Posterior vena cava (tissue), 2 donors: ENCODE measurements at places on chromosomes 3 and 15. TPM values are rescaled to one million over a fixed set of nuclear protein-coding genes. Genes with fewer than 3 reads are reported as not detected.

DNA sequence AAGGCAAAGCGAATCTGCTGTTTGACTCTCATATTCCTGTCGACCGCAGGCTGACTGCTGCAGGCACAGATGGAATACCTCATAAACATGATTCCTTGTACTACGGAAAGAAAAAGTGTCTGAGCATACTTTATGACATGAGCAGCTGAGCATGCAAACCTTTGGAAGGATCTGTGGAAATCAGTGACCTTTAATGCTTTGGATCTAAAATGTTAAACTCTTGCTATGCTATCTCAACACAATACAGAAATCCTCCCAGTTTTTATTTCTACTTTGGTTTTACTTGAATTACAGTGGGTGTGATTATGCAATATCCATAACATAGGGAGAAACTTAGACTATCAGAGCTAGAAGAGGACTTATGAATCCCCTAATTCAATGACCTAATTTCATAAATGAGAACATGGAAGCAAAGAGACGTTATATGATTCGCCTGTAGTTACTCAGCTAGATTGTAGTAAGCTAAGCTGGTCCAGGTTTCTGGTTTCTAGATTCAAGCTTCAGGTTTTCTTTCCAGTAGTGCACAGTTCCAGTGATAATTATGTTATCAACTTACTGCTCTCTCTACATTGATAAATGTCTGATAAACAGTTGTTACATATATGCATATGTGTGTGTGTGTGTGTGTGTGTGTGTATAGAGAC lies 127.6 kb upstream of the GBE1 start:
- no peak for DNase-seq

DNA sequence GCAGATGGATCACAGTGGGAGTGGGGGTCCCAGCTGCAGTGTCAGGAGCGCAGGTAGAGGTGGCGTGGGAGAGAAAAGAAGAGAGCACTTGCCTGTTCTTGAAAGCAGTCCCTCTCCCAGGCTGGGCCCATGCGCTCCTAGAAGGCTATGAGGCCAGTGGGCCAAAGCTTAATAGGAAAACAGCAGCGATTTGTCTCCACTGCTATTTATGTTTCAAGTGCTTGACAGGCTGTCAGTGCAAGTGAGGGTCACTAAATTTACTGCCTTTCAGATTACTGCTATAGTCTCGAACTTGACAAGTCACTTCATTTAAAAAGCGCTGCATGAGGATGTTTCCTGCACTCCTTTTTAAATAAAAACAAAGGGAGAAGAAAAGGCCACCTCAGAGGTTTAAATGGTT lies 239.5 kb downstream of the GAP43 start:
- DNase-seq, result no peak

Gene P3H2
- 20.5 TPM for total RNA-seq

Gene WDR48
- total RNA-seq, result 26.6 TPM

Gene TGM5
- total RNA-seq, result 0.56 TPM

Gene PRR20G
- not detected for total RNA-seq

DNA sequence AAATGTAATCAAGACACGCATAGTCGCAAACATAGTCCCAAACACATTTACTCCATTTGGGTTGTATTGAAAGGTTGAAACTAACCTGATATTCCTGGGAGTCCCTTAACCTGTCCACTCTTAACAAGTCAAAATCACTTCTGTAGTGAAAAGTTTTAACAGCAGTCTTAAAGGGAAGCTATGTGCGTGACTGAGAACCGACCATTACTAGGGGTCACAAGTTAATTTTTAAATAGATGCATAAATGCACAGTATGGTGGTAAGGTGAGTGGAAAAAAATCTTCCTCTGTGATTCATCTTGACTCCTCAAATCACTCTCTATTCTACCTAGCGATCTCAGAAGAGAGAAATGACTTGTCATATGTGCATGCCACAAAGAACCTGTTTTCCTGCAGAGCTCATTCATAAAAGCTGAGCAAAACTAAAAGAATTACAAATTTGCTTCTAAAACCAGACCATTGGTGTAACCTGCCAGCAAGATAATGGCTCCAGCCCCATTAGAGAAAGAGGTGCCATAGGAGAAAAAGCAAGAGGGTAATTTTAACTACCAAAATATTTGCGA lies 4.8 kb downstream of the GPR15 start:
- no peak for DNase-seq

Gene FBN1
- 541 TPM for total RNA-seq

Gene SEC11A
- total RNA-seq, result 83.0 TPM

Gene CYP1A2
- not detected for total RNA-seq

GRCh38 chr3:157026091-157026490 lies 133.9 kb downstream of the CCNL1 start:
- no peak for DNase-seq

Gene CCNB2
- 0.69 TPM for total RNA-seq

DNA sequence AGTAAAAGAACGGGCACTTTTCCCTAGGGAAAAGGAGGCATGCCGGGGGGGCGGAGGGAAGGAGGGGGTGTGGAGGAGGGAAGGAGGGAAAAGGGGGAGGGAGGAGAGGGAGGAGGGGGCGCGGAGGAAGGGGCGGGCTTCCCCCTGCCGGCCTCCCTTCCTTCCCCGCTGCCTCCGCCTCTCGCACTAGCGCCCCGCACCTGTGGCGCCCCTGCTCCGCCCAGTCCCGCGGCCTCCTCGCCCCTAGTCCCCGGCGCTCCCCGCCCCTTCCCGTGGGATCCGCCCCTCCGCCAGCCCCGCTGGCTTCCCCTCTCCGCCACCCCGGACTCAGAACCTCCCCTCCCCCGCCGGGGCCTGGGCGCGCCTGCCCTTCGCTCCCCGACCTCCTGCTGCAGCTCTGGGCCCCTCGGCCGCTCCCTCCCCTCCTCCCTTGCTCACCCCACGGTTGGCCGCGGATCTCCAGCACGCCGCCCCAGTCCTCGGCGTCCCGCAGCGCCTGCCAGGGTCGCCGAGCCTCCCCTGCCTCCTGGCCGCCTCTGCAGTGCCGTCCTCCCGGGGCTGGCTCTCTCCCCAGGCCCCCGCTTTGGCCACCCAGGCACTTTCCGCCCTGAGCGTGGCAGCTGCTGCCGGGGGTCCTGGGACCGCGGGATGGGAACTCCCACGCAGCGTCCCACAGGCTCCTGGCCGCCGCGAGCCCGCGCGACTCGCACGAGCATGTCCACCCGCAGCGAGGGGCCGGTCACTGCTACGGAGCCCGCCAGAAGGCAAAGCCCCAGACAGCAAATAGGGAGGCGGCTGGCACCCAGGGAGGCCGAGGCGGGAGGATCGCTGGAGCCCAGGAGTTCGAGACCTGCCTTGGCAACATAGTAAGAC lies 147.4 kb downstream of the TJP1 start:
- DNase-seq, result peak; percentile 80
